G401 (cell line): ENCODE measurements at places on chromosomes 4 and X. TPM values are rescaled to one million over a fixed set of nuclear protein-coding genes. Genes with fewer than 3 reads are reported as not detected.
A peak's percentile ranks its signal among the peaks of the same experiment; 100 is the strongest.

DNA sequence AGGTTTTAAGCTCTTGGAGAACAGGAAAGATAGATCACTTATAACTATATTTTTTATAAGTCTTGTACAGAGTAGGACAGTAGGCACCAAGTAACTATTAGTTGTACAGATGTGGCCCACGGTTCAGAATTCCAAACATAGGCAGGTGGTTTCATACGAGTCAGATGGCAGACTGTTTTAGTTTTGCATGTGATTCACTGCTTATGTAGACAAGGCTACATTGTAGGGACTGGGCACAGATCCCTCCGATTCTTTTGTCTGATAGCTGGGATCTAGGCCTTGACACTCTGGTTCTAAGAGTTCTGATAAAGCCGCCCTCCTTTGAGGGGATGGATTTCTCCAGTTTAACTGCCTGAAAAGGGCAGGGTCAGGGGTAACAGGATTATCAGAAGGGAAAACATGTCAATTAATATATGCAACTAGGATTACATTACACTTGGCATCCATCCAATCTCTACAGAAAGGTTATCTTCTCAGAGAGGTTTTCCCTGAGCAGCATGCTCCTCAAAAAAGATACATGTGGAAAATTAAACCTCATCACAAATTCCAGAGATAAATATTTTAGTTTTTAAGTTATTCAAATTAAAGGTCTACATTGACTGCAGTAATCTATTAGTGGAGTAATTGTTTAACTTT, 87.8 kb downstream of the SPRY1 start:
- no peak for DNase-seq

DNA sequence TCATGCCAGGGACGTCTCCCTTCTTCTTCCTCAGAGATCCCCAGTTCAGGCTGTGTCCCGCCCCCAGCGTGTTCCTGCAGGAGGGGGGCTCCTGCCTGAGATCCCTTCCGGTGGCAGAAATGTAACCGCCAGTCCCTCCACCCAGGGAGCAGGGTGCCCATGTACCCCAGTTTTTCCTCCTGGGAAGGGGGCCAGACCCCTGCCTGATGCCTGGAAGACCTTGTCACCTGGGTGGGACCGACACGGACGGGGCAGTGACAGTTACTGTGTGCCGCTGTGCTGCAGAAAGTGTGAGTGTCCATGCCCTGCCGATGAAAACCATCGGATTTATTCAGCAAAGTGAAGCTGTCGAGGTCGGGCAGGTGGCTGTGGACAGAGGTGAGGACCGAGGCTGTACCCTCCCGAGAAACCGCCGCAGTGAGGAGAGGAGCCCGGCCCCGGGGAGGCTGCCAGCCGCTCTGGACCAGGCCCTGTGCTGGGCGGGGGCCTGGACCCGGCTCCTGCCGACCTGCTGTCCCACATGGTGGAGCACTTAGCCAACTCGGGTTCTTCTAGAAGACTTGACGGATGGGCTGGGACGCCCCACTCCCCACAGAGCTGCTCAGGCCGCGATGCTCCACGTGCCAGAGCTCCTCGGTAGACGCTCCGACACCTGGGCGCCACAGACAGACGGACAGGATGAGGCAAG, 36.7 kb upstream of the HMX1 start:
- DNase-seq, result no peak

DNA sequence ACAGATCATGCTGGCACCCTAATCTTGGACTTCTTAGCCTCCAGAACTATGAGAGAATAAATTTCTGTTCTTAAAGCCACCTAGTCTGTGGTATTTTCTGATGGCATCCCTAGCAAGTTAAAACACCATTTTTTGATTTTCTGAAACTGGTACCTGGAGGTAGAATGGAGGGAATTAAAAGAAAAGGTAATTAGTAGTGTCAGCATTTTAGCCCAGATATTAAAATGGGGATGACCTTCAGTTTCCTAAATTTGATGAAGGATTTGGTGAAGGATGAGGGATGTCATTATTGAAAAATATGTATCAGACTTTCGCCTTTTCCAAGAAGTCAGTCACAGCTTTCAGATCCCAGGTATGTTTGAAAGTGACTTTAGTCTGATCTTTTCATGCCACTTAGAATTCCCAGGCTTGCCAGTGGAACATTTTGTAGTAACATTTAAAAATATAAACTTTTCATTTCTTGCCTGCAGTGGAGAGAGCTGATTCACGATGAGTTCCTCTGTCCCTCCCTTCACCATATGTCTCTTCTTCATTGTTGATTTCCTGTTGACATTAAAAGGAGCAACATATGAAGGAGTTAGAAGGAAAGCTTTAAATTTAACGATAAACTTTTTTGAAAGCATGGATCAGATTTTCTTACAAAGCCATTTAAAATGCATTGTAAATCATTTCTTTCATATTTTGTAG, 169.4 kb downstream of the SLIT2 start:
- DNase-seq, result no peak

DNA sequence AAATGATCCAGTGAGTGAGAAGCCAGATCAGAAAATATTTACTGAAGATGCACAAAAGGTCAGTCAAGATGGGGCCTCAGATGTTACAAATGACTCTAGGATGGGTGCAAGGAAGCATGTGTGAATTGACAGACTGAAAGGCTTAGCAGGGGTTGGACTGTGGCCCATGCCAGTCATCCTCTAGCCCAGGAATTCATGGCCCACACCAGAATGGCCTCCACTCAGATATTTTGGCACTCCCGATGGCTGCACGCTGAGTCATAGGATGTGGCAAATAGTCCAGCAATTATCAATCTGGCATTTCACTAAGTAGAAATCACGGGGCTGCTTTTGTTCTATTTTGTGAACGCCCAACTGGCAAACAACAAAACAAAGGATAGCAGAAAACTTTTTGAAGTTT, 406.5 kb downstream of the IQCM start:
- DNase-seq, result peak; percentile 59

DNA sequence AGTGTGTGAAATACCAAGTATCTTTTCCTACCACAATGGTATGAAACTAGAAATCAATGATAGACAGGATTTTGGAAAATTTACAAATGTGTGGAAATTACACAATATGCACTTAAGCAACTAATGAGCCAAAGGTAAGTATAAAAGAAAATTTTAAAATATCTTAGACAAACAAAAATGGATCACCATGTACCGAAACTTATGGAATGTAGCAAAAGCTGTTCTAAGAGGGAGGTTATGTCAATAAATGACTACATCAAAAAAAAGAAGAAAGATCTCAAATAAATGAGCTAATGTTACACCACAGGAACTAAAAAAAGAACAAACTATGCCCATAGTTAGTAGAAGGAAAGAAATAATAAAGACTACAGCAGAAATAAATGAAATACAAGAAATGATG, 1084.1 kb downstream of the TECRL start:
- no peak for DNase-seq

- peak; percentile 90 for DNase-seq
Measured at GRCh38 chr4:113316879-113317278, 267.4 kb downstream of the ANK2 start.

- no peak for DNase-seq
Measured at GRCh38 chr4:82744284-82744968, 54.2 kb downstream of the SCD5 start.

GRCh38 chr4:112517067-112517634, 1.2 kb upstream of the NEUROG2 start:
- DNase-seq, result no peak

DNA sequence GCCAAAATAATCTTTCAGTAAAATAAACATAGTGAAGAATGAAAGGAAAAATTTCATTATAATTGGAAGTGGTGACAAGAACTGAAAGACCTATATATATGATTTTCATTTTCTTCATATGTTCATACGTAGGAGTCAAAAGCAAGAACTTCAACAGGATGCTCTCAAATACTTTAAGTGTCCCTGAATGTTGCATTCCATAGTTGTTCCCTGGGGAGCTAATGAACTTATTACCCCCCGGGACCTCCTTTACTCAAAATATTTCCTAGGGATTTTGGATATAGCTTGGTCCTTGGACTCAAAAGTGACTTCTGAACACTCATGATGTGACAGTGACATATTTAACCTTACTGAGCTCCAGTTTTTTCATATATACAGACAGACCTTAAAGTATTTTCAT, 44.9 kb upstream of the NDST4 start:
- no peak for DNase-seq

PAGE2 gene
- total RNA-seq, result not detected in 2 replicates

GRCh38 chr4:180811556-180811955, 1431.6 kb upstream of the TENM3 start:
- no peak for DNase-seq

GRCh38 chr4:24070117-24070516, 180.3 kb upstream of the PPARGC1A start:
- peak; percentile 4 for DNase-seq

DNA sequence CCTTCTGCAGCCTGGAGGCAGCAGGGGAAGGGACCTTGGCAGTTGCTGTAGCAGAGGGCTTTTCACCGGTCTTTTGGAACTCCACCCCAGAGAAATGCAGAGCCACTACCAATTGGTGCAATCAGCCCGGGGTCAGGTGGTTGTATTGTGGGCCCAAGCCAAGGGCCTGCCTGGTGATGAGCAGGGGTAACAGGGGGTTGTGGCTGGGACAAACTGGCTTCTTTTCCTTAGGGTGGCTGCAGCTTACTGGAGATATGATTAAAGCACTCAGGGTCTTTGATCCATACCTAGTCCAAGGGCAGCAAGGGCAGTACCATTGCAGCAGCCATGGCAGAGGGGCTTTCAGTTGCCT, 28.1 kb downstream of the ENPEP start:
- DNase-seq, result no peak

DNA sequence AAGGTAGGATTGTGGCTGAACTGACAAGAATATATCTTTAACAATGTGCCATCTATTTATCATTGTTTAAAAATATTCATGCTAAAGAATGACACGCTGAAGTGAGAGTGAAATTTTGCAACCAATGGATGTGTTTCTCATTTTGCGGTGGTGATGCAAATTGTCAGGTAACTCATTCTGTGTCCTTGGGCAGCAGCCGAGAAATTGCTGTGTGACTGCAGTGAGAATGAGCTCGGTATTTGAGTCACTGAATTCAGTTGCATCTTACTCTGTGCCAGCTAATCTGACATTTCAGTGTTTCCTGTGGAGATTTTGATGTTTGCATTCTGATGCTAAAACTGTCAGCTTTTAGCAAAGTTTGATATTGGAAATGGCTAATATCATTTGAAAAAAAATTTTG, 28.1 kb downstream of the MCUB start:
- DNase-seq, result no peak

DNA sequence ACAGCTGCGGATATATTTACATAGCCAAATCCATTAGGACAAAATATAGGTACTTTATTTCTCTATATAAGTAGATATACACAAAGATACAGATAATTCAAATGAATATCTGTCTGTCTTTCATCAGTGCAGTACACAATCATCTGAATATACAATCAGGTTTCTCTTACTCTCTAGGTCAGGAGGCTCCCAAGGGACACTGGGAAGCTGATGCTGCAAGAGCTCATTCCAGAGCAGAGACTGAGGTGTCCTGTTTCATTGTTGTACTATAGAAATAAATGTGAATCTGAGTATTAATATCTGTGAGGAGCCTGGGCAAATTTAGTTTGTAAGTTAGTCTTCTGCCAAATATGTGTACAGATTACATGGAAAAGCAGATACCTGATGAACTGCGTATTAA, 4.2 kb downstream of the TLL1 start:
- peak; percentile 36 for DNase-seq

DNA sequence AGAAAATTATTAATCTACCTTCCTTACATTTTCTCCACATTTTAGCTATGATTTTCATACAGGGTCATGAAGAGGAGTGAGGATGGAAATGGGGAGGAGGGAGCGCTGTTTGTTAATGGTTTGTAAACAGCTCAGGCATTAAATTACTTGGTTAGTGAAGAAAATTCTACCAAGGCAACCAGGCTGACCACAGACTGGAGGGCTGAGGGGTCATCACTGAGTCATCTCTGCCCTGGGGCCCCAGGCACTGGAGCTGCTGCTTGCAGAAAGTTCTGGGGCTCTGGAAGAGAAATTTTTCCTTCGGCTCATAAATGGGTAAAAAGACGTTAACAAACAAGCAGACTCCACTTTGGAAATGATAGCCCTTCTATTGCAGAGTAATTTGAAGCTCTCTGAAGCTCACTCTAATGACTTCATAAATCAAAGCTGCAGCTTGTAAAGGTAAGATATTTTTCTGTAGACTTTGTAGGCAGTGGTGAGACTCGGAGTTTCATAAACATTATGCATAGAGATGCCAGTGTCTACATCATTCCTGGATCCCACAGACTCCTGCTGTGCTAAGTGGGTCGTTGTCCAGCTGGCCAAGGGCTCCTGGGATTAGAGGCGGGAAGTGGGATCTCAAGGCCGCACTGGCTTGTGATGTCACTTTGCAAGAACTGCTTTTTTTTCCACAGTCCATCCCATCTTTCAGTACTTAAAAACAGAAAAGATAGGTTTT, 159.6 kb downstream of the PTTG2 start:
- no peak for DNase-seq

- no peak for DNase-seq
Measured at GRCh38 chr4:5137927-5138326, 86.6 kb downstream of the STK32B start.

AFF2 gene
- total RNA-seq, result 0.58 TPM in 1 of 2 replicates, not detected in the other

DNA sequence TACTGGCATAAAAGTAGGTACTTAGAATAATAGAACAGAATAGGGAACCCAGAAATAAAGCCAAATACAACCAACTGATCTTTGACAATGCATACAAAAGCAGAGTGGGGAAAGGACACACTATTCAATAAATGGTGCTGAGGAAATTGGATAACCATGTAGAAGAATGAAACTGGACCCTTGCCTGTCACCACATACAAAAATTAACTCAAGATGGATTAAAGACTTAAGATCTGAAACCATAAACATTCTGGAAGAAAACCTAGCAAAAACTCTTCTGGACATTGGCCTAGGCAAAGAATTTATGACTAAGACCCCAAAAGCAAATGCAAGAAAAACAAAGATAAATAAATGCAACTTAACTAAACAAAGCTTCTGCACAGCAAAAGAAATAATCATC, 45.6 kb downstream of the ARFIP1 start:
- no peak for DNase-seq

DNA sequence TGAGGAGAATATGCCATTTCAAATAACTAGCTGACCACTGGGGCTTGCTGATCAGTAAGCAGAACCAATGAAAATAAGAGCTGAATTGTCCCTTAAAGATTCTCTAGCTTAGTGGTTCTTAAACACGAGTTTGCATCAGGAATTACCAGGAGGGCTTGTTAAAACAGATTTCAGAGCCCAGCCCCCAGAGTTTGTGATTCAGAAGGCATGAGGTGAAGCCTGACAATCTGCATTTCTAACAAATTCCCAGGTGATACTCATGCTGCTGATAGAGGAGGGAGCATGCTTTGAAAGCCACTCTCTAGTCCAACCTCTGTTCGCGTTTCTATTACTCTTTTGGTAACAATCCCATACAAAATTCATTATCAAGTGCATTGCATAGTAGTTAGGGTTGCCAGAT, 35.5 kb downstream of the DCX start:
- no peak for DNase-seq

GAGE1 gene
- not detected in 2 replicates for total RNA-seq

DNA sequence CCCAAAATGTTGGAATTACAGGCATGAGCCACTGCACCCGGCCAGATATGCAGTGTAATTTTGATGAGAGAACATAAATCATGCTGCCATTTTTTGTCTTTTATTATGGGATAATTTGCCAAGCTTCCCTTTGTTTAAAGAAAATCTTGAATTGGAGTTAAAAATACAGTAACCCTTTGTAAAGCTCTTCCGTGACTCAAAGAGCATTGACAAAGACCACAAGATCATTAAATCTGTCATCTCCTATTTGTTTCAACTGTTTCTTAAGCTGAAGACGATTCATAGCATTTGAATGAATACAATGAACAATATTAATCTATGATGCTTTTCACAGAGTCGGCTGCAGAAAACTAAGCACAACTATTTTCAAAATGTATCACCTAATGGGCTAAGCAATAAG, 132.6 kb downstream of the ANAPC4 start:
- DNase-seq, result no peak
